ENCODE measurements at places on chromosomes 16 and 17. TPM values are rescaled to one million over a fixed set of nuclear protein-coding genes. Genes with fewer than 3 reads are reported as not detected.

RPL19 gene
- 1,579 TPM for total RNA-seq

RNF112 gene
- total RNA-seq: 0.39 TPM

DNA sequence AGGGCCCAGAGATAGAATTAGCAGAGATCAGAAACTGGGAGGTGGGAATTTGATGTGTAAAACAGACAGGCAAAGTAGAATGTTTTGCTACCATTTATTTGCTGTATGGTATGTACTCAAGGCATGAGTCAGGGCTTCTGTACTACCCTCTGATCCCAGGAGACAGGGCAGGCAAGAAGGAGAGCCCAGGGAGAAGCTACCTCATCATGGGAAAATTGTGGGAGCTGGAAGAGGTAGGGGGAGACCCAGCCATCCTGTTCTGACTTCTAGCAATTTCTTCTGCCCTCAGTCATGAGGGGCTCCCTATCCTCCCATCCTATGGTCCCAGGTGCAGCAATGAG is 1.7 kb upstream of the PIGS start:
- no peaks in the 10 kb centered on the region for H3K27me3 ChIP-seq
- no peak for DNase-seq
- H3K27ac ChIP-seq: no peak overlapping the region
- H3K36me3 ChIP-seq: no peaks in the 10 kb centered on the region

MAP2K6 gene
- total RNA-seq: 2.8 TPM

- no peaks in the 10 kb centered on the region for H3K27me3 ChIP-seq
- peaks cover 3% of the 10 kb centered on the region for H3K4me1 ChIP-seq
- peak overlapping the region; percentile 23 for H3K27ac ChIP-seq
- no peak overlapping the region for H3K4me3 ChIP-seq
- no peak for DNase-seq
These were observed 21.1 kb downstream of the STH start for GRCh38 chr17:46020023-46020761.

DNA sequence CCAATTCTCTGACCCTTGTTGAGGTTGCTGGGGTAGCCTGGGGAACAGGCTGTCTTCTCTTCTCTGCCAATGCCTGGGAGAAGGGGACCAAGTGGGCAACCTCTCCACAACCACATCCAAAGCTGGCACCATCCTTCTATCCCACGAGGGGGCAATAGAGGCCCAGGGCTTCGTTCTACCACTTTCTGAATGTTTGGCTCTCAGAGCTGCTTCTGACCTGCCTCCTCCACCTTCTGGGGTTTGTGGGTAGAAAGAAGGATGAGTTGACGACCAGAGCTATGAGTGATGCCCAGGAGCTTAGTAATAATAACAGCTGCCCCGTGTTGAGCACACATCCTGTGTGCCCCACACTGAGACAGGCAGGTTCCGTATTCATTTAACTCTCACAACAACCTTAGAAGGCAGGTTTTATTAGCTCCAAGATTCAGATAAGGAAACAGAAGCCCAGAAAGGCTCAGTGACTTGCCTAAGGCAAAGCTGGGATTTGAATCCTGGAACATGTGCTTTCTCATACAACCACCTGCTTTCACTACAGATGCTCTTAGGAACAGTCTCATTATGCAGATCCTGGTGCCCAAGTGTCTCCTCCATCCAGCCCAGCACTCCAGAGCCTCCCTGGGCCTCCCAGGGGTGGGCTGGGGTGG is 11.1 kb downstream of the TSPOAP1 start:
- no peak overlapping the region for H3K4me3 ChIP-seq
- no peaks in the 10 kb centered on the region for H3K4me1 ChIP-seq
- H3K27ac ChIP-seq: no peak overlapping the region
- no peak for DNase-seq

Data from osteocyte (in vitro differentiated cells).